H9 (cell line): ENCODE measurements at places on chromosomes 12 and 14.

DNA sequence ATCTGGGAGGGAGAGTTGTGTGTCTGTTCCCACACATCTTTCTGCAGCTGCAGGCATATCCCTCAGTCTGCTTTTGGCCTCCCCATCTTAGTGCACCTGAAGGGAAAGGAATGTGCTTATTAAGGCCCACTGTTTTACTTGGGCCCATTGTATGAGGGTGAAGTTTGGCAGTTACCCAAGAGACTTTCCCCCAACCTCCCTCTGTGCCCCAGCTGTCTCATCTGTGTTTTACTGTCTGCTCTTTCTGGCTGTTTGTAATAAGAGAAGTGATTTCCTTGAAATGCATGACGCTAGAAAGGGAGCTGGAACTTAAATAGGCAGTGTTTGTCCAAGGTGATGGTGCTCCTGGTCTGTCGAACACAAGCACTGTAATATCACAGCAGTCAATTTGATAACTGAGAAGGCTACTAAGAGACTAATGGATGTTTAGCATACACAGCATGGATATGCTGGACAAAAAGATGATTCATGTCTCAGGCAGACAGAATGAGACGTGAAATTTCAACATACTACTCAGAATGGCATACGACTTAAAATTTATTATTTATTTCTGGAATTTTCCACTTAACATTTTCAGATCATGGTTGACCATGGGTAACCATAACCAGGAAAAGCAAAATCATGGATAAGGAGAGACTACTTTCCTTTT is 43.6 kb downstream of the FSCB start:
- no peak for DNase-seq

GRCh38 chr12:67086116-67086515 is 183.0 kb upstream of the CAND1 start:
- no peak for DNase-seq

DNA sequence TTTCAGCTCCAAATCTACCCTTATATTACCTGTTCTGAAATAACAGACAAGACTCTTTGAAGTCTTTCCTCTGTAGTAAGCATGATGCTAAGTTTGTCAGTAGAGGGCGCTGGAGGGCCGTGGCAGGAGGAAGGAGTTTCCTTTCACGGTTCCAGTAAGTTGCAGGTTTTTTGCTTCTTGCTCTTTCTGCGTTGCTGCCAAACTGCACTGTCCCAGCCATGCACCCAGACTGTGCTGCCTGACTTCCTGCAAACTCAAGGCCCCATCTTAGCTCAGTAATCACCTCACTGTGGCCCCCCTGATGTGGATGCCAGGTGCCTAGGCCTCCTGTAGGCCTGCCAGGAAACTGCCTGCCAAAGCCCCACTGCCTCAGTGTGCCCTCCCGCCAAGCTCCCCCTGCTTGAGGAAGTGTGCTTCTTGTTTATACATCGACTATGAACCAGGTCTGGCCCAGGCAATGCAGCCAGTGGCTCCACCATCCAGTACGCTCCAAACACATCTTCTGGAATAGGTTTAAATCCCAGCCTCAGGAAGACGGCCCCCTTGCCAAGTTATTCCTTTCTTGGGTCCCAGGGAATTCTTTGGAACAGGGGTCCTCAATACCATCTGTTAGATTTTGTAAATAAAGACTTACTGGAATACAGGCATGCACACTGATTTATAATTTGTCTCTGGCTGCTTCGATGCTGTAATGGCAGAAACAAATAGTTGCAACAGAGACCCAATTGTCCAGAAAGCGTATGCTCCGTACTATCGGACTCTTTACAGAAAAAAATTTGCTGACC is 193.7 kb upstream of the LRIG3 start:
- peak; percentile 88 for DNase-seq

GRCh38 chr12:4379405-4379804 is at the start of gene FGF23:
FGF23 (minus strand) TSS chr12:4379712; CDS start chr12:4379582, 130 bp downstream.
- DNase-seq: peak; percentile 96

DNA sequence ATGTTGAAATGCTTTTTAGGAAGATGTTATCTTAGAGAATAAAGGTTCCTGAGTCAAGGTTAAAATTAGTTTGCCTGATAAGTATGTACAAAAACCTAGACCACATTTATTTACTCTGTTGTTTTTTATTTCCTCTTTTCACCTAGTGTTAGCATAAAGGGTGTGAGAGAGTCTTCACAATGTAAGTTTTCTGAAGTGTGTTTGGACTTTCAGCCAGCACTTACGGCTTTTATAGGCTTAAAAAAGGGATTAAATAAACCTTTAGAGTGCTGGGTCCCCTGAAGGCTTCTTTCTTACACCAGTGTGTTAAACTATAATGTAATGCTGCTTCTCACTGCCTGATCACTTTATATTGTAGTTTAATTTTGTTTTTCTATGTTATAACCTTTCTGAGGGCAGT is 27.2 kb downstream of the ARHGAP5 start:
- DNase-seq: no peak

DNA sequence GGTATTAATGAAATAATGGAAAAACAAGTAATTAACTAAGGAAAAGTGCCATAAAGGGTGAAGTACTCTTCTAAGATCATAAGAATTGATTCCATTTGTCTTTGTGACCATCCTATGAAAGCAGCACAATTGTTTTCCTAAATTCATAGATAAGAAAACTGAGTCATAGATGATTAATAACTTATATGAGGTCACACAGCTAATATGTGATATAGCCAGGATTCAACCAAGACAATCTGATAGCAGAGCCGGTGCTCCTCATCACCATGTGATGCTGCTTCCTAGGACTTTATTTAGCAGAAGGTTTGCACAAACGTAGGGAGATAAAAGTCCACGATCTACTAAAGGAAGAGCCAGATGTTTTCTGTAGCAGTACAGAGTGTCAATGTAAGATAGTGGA is 181.5 kb upstream of the SYT1 start:
- no peak for DNase-seq

DNA sequence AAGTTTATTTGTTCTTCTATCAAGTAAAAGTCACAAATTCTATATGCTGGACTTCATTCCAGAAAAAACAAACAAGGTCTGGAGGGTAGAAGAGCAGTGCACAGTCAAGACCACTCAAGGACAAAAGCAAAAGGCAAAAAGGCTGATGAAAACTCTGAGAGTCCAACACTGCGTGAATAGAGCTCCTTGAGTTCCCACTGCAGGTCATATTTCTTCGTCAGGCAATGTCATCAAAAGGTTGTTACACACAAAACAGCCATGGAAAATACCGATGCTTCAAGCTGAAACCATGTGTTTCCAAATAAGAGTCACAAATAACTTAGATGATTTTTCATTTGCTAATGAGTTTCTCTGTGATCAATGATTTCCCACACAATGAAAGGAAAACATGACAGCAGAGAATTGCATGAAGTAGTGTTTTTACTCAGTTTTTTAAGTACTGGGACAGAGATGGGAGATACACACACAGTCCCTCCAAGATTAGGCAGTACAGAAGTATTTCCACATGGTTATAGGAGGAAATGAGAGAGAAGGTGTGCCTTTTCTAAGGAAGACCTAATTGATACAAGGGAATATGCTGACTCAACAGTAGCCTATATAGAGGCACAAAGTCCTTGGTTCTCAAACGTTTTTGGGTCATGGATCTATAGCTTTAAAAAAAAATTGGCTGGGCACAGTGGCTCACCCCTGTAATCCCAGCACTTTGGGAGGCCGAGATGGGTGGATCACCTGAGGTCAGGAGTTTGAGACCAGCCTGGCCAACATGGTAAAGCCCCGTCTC is 177.7 kb downstream of the MED13L start:
- no peak for DNase-seq

- DNase-seq: no peak
These were observed 18.9 kb downstream of the ZFHX2 start for GRCh38 chr14:23532658-23533057.

DNA sequence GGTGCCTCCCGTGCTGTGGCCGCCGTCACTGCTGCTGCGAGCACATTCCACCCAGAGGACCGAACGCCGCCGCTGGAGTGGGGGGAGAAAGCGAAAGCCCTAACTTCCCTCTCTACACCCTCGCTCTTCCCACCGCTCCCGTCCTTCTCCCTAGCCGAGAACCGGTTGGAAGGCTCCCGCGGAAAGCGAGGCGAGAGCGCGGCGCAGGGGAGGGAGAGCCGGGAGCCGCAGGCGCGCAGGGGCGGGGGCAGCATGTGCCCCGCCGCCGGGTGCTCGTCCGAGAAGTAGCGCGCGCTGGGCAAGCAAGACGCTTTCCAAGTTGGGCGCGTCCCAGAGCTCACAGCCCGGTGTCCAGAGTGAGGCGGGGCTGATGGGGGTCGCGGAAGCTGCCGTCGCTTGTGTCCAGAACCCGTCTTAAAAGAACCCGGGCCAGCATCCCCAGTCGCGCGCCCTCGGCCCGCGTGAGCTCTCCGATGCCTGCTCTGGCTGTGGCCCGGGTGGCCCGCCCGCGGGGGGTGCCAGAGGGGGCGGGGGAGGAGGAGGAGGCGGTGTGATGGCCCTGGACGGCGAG is at the start of gene TRHDE:
TSS of gene TRHDE (plus strand) at position 280 of the 571 bp plus-strand sequence. CDS start at position 554, 274 bp downstream.
- DNase-seq: peak; percentile 75

- DNase-seq: no peak
These were observed 87.4 kb downstream of the ATF7IP start for GRCh38 chr12:14452865-14453264.

DNA sequence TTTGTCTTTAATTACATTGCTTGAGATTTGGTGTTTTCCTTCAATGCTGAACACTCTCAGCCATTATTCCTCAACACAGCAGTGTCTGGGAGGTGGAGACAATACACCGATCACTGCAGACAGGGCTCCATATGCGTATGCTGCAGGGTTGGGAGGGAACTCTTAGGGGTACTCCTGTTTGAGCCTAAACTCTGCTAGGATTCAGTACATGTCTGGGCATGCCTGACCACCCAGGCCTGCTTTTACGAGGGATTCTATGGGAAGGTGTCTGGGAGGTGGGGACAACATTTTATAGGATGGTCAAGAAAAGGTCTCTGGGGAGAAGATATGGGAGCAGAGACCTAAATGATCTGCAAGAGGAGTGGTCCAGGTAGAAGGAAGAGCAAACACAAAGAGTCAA is 34.3 kb downstream of the DHRS2 start:
- DNase-seq: no peak

DNA sequence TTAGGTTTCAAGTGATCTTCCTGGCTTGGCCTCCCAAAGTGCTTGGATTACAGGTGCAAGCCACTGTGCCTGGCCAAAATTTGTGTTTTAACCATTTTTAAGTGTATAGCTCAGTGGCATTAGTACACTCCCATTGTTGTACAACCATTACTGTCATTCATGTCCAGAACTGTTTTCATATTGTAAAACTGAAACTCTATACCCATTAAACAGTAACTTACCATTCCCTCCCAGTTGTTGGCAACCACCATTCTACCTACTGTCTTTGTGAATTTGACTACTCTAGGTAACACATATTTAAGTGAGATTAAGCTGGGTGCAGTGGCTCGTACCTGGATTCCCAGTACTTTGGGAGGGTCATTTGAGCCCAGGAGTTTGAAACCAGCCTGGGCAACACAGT is 67.3 kb upstream of the KCNH3 start:
- no peak for DNase-seq

GRCh38 chr12:17016116-17016864 is 410.3 kb upstream of the LMO3 start:
- DNase-seq: no peak
